Adipocyte (in vitro differentiated cells): ENCODE measurements at places on chromosomes 1 and 21.

DNA sequence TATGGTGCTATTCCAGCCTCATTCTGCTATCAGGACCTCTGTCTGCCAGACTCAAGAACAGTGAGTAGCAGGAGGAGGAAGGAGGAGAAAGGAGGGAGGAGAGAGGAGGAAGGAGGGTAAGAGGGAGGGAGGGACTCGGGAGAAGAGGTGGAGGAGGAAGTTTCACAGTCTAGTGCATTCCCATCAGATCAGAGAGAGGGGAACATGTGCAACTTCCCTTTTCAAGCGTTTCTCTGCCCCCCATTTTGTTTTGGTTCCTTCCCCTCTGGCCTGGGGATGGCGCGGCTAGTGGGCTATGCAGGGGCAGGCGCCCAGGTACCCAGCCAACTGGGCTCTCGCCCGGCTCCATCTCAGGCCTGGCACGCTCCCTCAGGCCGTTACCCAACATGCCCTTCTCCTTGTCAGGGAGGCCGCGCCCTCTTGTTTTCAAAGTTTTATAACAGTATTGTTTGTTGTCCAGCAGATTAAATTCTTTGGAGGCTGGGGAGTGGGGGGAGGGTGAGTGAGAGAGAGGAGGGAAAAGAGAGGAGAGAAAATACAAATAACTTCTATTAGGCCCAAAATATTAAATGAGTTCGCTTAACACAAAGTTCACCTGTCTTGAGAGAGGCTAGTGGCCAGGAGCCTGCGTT, 56.0 kb downstream of the CD46 start:
- no peak for DNase-seq

- DNase-seq: peak; percentile 73
Measured at GRCh38 chr1:189121941-189122340, 1355.7 kb downstream of the BRINP3 start.

GRCh38 chr1:150513351-150513791, 2.2 kb upstream of the FALEC start:
- DNase-seq: peak; percentile 30

DNA sequence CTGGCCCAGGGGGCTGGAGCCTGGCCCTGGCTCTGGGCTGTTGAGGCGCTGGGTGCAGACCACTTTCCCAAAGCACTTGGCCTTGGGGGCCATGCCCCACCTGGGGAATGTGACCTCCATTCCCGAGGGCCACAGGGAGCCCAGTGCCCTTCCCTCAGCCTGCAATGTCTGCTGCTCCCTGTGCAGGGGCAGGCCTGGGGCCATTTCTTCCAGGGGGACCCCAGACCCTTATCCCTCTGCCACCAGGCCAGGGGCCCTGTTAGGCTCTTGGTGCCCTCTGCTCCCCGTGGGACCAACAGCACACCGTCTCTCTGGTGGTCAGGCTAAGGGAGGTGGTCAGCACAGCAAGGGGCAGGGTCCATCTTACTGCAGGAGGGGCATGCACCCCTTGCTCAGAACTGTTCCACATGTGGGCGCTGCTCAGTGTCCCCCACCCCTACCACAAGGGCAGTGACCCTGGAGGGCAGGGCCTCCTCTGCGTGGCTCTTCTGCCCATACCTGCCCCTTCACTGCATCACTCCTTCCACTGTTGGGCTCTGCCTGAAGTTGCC, 1.1 kb upstream of the TMEM52 start:
- no peak for DNase-seq

DNA sequence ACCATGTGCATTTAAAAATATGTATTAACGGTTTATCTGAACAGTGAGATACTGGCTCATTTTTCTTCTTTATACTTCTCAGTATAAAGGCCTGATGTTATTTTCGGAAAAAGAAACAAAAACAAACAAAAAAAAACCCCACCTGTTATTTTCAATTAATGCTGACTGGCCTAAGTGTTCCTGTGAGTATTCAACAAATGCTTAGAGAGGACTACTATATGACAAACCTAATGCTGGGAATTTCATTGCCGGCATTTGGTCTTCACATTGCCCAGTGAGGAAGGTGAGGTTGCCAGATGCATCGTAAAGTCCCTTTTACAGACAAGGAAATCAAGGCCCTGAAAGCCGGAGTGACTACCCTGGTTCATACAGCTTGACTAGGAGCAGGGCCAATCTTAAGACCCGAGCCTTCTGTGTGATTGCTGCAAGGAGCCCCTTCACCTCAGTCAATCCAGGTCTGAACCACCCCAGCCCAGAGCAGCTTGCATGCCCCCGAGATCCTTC, 599 bp downstream of the MRPL24 start:
- DNase-seq: no peak

DNA sequence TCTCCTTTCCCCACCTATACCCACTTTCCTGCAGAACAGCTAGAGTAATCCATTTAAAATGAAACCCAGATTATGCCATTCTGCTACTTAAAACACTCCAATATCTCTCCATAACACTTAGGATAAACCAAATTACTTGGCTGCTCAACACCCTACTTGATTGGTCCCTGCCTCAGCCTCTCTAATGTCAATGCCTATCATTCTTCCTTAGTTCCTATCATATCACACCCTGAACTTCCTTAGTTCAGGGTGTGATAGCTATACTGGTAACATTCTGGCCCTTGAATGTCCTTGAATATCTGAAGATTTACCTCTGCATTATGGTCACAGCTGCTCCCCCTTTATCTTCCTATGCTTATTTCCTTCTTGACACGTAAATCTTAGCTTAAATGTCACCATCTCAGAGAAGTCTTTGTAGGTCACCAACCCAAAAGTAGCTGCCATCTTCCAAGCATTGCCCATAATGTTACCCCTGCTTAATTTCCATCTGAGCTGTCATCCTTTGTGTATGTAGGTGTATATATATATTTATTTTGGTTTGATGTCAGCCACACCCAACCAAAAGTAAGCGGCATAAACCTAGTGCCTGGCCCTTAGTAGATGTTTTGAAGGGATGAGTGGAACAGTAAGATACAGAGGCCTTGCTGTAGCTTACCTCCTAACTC, 379.8 kb downstream of the PTPRC start:
- no peak for DNase-seq

GRCh38 chr1:119861547-119861946, 34.8 kb downstream of the ADAM30 start:
- no peak for DNase-seq

- no peak for DNase-seq
Measured at GRCh38 chr21:38819051-38819718, 13.5 kb downstream of the ETS2 start.

GRCh38 chr21:21199342-21200102, 201.3 kb downstream of the NCAM2 start:
- DNase-seq: no peak

GRCh38 chr21:29025328-29025713, 853 bp downstream of the USP16 start:
- DNase-seq: peak; percentile 50

DNA sequence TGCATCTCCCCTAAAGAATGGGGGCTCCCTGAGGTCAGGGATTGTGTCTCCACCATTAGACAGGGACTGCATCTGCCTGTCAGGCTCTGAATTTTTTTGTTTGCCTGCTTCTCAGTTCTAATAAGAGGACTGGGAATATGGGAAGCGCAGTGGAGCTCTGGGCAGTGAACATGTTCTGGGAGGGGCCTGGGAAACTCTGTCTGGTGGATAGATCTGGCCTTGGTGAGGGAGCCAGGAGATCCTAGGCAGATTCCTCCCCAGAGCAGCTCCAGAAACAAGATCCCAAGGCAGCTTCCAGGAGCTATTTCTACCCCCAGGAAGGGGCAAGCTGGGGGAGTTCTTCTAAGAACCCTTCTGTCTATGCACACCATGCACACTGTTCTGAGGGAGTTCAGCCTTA, 12.6 kb upstream of the MYOG start:
- no peak for DNase-seq

- no peak for DNase-seq
Measured at GRCh38 chr1:4207183-4207582, 307.1 kb upstream of the C1orf174 start.

DNA sequence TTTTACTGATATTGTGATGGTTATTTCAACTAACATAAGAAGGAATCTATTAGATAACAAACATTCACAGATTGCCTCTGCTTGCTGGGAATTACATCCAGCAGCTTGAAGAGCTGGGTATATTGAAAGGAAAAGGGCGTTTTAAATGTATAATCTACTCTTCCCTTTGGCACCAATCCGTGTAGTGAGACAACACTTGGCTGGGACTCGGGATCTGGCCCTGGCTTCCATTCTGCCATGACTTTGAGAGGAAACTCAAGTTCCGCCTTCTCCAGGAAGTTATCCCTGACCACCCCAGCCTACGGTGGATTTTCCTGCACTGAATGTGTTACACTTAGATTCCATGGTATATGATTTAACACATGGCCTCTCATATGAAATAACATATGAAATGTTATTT, 86.9 kb upstream of the UBE2U start:
- DNase-seq: no peak

- no peak for DNase-seq
Measured at GRCh38 chr21:33739701-33740100, 97.4 kb downstream of the ITSN1 start.

DNA sequence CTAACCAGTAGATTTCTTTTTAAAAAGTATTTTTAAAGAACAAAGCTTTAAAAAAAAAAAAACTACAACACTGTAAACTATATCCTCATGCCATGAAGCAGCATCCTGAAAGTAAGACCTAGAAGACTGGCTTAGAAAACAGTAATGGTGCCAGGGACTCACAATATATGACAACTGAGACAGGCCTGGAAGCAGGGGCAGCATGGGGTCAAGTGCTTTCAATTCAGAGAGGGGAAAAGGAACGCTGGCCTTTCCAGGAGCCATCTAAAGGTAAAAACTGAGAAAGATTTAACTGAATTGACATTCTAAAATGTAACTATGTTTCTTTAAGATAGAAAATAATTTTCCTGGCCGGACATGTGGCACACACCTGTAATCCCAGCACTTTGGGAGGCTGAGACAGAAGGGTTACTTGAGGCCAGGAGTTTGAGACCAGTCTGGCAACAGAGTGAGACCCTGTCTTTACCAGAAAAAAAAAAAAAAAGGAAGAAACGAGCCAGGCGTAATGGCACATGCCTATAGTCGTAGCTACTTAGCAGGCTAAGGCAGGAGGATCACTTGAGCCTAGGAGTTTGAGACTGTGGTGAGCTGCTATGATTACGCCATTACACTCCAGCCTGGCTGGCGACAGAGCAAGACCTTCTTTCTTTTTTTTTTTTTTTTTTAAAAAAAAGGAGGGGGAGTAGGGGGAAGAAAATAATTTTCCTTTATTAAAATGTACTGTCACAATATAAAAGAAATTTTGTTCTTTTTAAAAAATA, 54.1 kb downstream of the SLC35D1 start:
- DNase-seq: no peak

DNA sequence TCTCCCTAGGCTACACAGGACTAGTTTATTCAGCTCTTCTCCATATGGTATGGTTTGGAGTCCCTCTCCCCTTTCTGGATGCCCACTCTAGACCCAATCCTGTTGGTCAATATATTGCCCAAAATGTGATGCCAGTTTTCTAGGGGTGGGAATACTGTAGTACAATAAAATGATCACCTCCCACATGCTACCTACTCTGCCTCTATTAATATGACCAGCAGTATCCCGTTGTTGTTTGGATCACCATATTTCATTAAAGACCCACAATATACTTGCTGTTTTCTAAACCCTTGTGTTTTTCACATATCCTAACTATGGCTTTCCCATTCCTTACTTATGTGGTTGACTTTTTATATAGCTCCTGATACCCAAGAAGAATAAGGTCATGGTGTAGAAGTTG, 95.9 kb upstream of the IGSF21 start:
- no peak for DNase-seq

DNA sequence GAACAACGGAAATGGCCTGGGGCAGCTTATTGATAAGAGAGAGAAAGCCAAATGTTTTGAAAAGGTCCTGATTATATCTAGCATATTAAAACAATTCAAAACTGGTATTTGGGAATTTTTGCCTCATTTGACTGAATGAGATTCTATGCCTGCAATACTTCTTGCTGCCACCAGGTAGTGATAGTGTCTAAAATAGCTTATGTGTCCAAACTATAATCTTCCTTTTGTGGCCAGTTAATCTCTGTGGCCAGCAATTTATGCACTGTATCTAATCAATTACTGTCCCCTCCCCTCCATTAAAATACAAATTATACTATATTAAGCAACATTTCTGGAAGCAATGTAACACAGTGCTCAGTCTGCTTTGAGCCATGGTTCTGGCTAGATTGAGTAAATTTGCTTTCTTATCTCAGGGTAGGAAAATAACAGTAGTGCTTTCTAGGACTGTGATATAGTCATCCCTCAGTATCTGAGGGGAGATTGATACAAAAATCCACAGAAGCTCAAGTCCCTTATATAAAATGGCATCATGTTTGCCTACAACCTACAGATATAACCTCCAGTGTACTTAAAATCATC, 91.8 kb downstream of the FOXD2 start:
- DNase-seq: no peak

- DNase-seq: no peak
Measured at GRCh38 chr1:119001181-119002027, 13.3 kb upstream of the TBX15 start.

- peak; percentile 28 for DNase-seq
Measured at GRCh38 chr1:15328351-15329103, 81.2 kb upstream of the EFHD2 start.

DNA sequence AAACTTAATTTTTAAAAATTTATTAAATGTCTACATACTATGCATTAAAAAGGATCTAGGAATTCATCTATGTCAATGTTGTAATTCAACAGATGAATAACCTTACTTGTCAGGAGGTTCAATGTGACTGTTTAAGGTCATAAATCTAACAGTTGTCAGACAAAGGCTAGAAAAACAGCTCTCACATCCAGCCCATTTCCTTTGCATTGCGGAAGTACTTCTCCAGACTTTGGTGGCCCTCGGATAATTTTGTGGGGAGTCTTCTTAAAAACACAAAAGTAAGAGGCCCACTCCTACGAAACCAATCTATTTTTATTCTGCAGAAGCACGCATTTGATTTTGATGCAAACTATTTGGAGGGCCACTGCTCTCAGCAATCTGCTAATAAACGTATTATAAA, 122.6 kb upstream of the CHRM3 start:
- no peak for DNase-seq
